ENCODE measurements at places on chromosomes 16 and 17. TPM values are rescaled to one million over a fixed set of nuclear protein-coding genes. Genes with fewer than 3 reads are reported as not detected.
A peak's percentile ranks its signal among the peaks of the same experiment; 100 is the strongest.

KIF22 gene
- total RNA-seq = 99.0 TPM

PABPN1L gene
- not detected for total RNA-seq

CDH3 gene
- total RNA-seq = 0.74 TPM

NT5M gene
- total RNA-seq = 2.9 TPM

TMIGD1 gene
- total RNA-seq = not detected

ADGRG3 gene
- total RNA-seq = not detected

MMP2 gene
- total RNA-seq = not detected

GLP2R gene
- total RNA-seq = not detected

CTRB2 gene
- total RNA-seq = not detected

DNA sequence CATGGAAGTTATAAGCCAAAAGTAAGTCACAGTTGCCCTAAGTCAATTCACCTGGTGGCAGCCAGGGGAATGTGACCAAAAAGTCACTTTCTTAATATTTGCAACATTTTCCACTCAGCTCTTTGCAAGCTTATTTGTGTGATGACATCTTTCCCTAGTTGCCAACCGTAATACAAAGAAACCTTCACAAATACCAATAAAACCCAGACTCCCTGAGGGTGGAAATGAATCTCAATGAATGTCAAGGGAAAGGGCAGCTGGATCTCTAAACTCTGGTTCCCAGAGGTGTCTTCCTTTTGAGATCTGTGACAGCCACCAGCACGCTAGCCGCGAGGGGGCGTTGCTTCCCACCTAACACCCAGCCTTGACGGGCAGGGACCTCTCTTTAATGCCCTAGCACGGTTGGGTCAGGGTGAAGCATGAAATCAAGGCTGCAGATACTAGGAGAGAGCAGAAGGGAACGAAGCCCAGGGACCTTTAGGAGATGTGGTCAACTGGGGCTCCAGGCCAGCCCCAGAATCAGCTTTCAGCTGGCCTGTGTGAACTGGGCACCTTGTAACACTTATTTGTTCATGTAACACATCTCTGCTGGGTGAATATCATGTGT is 82.2 kb downstream of the CMC2 start:
- no peaks in the 10 kb centered on the region for H3K36me3 ChIP-seq
- no peaks in the 10 kb centered on the region for H3K27me3 ChIP-seq
- H3K4me3 ChIP-seq = no peak overlapping the region
- H3K27ac ChIP-seq = no peak overlapping the region
- peak; percentile 8 for DNase-seq

- no peak overlapping the region for H3K27ac ChIP-seq
- H3K36me3 ChIP-seq = no peaks in the 10 kb centered on the region
- H3K4me1 ChIP-seq = peaks cover 44% of the 10 kb centered on the region
- DNase-seq = peak; percentile 81
Observed at GRCh38 chr17:45428050-45428617, 4.5 kb downstream of the ARHGAP27 start.

- no peak for DNase-seq
- H3K4me1 ChIP-seq = no peaks in the 10 kb centered on the region
- H3K27ac ChIP-seq = no peak overlapping the region
- no peak overlapping the region for H3K4me3 ChIP-seq
Observed at GRCh38 chr16:3321816-3322215, 16.5 kb downstream of the ZNF75A start.

DNA sequence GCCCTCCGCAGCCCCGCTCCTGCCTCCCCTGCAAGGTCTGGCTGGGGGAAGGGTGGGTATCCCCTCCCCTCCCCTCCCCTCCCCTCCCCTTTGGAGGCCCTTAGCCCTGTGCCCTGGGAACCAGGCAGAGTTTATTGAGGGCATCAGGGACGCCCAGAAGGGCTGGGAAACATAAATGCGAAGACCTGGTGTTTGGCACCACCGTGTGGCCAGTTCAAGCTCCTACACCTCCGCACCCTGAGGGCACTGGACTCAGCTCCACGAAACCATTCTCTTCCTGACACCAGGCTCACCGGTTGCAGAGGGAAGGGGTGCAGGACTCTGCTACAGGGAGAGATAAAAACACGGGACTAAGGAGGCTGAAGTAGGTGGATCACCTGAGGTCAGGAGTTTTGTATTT is 1.0 kb upstream of the AIPL1 start:
- H3K27ac ChIP-seq = no peak overlapping the region
- H3K36me3 ChIP-seq = no peaks in the 10 kb centered on the region
- peaks cover 11% of the 10 kb centered on the region for H3K27me3 ChIP-seq

GRCh38 chr17:39236450-39236927 is 10.7 kb upstream of the STAC2 start:
- H3K36me3 ChIP-seq = no peaks in the 10 kb centered on the region
- DNase-seq = no peak
- H3K4me3 ChIP-seq = no peak overlapping the region
- H3K4me1 ChIP-seq = peaks cover 55% of the 10 kb centered on the region

GRCh38 chr16:68344252-68344651 is 33.4 kb downstream of the PRMT7 start:
- no peak overlapping the region for H3K4me3 ChIP-seq
- H3K4me1 ChIP-seq = no peaks in the 10 kb centered on the region
- H3K27me3 ChIP-seq = no peaks in the 10 kb centered on the region
- no peak overlapping the region for H3K27ac ChIP-seq
- DNase-seq = no peak

- no peak for DNase-seq
- H3K36me3 ChIP-seq = peaks cover 51% of the 10 kb centered on the region
- no peak overlapping the region for H3K4me3 ChIP-seq
- H3K27me3 ChIP-seq = no peaks in the 10 kb centered on the region
- peaks cover 14% of the 10 kb centered on the region for H3K4me1 ChIP-seq
Observed at GRCh38 chr17:35726953-35727460, 4.4 kb upstream of the RASL10B start.

- no peaks in the 10 kb centered on the region for H3K27me3 ChIP-seq
- H3K4me1 ChIP-seq = no peaks in the 10 kb centered on the region
- peaks cover 13% of the 10 kb centered on the region for H3K36me3 ChIP-seq
- DNase-seq = no peak
- no peak overlapping the region for H3K4me3 ChIP-seq
Observed at GRCh38 chr17:67615736-67616135, 102.0 kb upstream of the NOL11 start.

DNA sequence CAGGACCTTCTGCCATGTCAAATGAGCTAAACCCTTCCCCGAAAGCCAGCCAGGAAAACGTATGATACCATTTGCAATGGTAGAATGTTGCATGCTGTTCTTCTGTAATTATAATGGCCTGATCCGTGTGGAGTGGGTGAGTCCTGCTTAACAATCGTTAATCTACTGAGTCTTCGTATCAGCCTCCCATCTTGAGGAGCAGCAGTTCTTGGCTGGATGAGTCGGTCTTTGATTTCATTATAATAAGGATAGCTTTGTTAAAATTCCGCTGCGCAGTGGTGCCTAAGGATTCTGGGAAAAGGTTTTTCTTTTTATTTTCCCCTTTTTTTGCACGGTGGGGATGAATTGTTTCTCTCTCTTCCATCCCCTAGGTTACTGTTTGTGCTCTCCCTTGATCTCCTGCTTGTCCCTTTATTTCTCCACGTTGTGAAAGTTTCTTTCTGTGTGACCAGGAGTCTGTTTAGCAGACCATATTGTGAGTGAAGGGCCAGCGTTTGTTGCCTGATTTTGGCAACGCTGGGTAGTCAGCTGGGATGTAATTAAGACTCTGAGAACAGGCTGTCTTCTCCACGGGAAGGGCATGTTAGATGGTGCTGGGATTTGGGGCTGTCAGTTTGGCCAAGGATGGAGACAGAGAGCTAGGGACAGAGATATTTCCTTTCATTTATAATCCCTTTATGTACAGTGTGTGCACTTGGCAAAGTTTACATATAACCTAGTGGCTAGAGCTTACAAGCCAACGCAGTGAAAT is 263.0 kb downstream of the FTO start:
- H3K27me3 ChIP-seq = no peaks in the 10 kb centered on the region
- H3K27ac ChIP-seq = no peak overlapping the region
- H3K36me3 ChIP-seq = no peaks in the 10 kb centered on the region
- no peak overlapping the region for H3K4me3 ChIP-seq

DNA sequence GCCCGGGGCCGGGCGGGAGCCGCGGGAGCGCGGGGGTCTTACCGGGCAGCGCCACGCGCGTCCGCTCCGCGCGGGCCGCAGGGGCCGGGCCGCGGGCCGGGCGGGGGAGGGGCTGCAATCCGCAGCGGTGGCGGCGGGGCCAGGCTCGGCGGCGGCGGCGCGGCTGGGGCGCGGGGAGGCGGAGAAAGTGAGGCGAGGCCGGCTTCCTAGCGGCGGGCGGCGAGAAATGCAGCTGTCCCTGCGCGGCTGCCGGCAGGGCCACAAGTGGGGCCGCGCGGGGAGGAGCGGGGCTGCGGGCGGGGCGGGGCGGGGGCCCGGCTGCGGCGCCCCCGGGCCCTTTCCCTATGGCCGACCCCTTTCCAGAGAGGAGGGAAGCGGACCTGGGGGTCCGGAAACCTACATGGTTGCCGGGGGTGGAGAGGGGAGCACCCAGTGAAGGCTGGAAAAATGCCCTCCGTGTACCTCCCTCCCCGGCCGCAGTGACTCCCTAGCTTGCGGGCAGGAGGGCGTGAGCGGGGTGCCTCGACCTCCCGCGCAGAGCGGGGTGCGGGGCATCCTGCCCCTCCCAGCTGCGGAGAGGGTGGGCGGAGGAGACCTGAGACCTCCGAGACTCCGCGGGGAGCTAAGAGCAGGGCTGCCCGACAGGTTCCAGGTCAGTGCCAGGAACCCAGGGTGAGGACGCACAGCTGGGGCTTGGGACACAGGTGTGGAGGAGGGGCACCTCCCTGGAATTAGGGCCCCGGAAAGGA is at the start of gene CUEDC1:
TSS of gene CUEDC1 (minus strand) at position 230 of the 749 bp plus-strand sequence. CDS start 69,848 bp downstream, outside the sequence.
- peak within 1 kb of the TSS; percentile 57 for H3K4me3 ChIP-seq
- no peak within 1 kb of the TSS for H3K27ac ChIP-seq
- no peaks in the 10 kb centered on the region for H3K36me3 ChIP-seq

DNA sequence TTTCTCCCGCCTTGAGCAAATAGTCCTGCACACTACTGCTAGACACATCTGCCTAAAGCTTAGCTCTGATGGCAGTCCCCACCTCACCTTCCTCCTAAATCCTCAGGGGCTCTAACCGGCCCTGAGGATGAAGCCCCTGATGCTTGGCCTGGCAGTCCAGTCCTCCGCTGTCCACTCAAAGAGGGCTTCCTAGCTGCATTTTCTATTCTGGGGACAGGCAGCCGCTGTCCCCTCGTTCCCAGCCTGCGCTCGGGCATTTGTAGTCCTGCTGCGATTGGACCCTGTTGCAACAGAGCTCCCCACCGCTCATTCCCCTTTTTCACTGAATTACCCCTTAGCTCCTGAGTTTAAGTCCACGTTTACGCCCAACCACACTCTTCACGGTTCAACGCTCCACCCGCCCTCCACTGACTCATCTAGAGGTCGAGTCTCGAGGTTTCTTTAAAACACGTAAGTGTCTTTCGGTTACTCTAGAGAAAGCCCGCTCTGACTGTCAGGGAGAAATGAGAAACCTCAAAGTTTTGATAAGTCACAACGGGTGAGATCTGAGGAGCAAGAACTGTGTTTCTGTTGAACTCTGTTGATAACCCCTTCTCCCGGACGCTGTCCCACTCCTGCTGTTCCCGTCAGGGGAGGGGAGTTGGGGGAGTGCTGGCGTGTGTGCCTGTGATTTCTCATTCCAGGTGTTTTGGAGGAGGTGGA is 4.5 kb downstream of the CCR7 start:
- peak overlapping the region; percentile 92 for H3K27ac ChIP-seq
- peaks cover 97% of the 10 kb centered on the region for H3K4me1 ChIP-seq
- DNase-seq = peak; percentile 91
- peaks cover 62% of the 10 kb centered on the region for H3K36me3 ChIP-seq
- H3K4me3 ChIP-seq = peak overlapping the region; percentile 97

DNA sequence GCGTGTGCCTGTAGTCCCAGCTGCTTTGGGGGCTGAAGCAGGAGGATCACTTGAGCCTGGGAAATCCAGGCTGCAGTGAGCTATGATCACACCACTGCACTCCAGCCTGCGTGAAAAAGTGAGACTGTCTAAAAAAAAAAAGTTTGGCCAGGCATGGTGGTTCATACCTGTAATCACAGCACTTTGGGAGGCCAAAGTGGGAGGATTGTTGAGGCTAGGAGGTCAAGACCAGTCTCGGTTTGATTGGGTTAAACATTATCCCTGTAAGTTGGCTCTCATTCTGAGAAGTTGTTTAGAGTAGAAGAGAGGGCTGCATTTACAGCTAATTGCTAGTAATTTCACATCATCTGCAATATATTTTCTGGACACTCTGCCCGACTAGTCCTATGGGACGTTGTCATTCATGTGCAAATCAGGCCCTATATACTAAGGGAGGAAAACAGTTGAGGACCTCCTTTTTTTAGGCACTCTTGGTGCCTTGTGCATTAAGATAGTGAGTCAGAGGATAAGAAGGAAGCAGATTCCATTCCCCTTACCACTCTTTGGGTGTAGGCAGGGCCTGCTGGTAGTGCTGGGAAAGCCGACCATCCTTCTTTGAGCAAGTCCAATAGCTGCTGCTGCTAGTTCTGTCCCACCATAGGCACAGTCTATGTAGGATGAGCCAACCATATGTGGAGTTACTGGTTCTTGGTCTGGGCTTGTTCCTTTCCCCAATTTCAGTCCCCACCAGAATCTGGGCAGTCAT is 18.7 kb downstream of the HMOX2 start:
- no peak overlapping the region for H3K27ac ChIP-seq
- no peak overlapping the region for H3K4me3 ChIP-seq
- DNase-seq = no peak
- peaks cover 46% of the 10 kb centered on the region for H3K36me3 ChIP-seq

DNA sequence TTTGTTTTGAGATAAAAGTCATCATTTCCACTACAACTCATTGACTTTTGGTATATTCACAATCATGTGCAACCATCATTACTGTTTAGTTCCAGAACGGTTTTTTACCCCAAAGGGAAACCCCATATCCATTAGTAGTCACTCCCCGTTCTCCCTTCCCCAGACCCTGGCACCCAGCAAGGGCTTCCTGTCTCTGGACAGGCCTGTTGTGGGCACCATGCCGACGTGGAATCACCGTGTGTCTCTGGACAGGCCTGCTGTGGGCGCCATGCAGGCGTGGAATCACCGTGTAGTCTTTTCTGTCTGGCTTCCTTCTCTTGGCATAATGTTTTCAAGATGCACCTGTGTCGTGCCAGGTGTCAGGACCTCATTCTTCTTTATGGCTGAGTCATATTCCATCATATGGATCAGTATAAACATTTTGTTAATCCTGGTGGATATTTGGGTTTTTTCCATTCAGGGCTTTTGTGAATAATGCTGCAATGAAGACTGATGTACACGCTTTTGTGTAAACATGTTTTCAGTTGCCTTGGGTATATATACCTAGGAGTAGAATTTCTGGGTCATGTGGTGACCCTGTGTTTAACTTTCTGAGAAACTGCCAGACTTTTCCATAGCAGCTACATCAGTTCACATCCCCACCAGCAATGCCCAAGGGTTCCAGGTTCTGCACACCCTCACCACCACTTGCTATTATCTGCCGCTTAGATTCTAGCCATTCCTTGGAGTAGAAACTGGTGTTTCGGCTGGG is 19.1 kb downstream of the ENDOV start:
- no peak for DNase-seq
- H3K4me1 ChIP-seq = no peaks in the 10 kb centered on the region
- no peak overlapping the region for H3K4me3 ChIP-seq

- no peak for DNase-seq
- no peaks in the 10 kb centered on the region for H3K4me1 ChIP-seq
- H3K36me3 ChIP-seq = no peaks in the 10 kb centered on the region
- H3K4me3 ChIP-seq = no peak overlapping the region
Observed at GRCh38 chr17:14942526-14943190, 322.5 kb downstream of the PMP22 start.

GRCh38 chr17:42985225-42985624 is 4.9 kb downstream of the RUNDC1 start:
- DNase-seq = no peak
- H3K36me3 ChIP-seq = peaks cover 58% of the 10 kb centered on the region
- H3K27ac ChIP-seq = no peak overlapping the region

Measured in CD4-positive, alpha-beta T cell (primary cell).